ENCODE measurements at places on chromosomes 3 and 15.

GRCh38 chr3:58557491-58557890 is 19.7 kb downstream of the FAM107A start:
- H3K27me3 ChIP-seq, result no peaks in the 10 kb centered on the region
- H3K4me3 ChIP-seq, result no peak overlapping the region
- no peaks in the 10 kb centered on the region for H3K36me3 ChIP-seq
- H3K27ac ChIP-seq, result no peak overlapping the region

- peak; percentile 59 for DNase-seq
- H3K27ac ChIP-seq, result peak within 1 kb of the TSS; percentile 31
- H3K27me3 ChIP-seq, result no peaks in the 10 kb centered on the region
- no peaks in the 10 kb centered on the region for H3K36me3 ChIP-seq
- H3K4me1 ChIP-seq, result peaks cover 13% of the 10 kb centered on the region
- H3K4me3 ChIP-seq, result peak within 1 kb of the TSS; percentile 65
These were observed at the start of gene KCNH8 for GRCh38 chr3:19147905-19148767. Gene KCNH8, plus strand, starts transcription at chr3:19148510. Its CDS starts 210 bp downstream, at chr3:19148720.

GRCh38 chr3:57015912-57016311 is 44.6 kb upstream of the SPATA12 start:
- H3K27me3 ChIP-seq, result no peaks in the 10 kb centered on the region
- DNase-seq, result no peak
- H3K4me1 ChIP-seq, result no peaks in the 10 kb centered on the region
- H3K27ac ChIP-seq, result no peak overlapping the region
- H3K4me3 ChIP-seq, result no peak overlapping the region
- no peaks in the 10 kb centered on the region for H3K36me3 ChIP-seq

DNA sequence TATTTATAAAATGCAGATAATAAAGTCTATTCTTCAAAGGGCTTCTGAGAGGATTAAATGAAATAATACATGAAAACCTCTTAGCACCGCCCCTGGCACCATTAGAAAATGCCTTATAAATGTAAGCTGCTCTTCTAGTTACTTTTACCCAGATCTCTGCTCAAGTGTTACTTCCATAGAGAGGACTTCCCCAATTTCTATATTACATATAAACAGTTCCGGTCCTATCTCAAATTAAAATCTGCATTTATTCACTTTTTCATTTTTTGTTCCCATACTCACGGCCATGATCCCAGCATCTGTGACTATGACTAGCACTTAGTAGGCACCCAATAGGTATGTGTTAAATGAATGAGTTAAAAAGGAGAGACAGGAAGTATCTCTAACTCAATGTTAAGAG is 890.9 kb upstream of the CFAP20DC start:
- H3K4me3 ChIP-seq, result no peak overlapping the region
- no peak overlapping the region for H3K27ac ChIP-seq
- H3K27me3 ChIP-seq, result no peaks in the 10 kb centered on the region
- no peaks in the 10 kb centered on the region for H3K4me1 ChIP-seq

DNA sequence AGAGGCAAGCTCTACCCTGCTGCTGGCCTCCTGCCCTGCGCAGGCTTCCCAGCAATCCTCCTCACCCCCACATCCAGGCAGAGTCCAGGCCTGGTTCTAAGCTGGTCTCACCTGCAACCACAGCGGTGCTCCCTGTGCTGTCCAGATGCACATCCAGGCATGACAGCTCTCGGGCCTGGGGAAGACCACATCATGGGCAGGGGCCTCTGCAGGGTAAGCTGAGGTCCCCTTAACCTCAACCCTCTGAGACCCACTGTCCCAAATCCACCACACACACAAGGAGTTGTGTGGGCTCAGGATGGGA is 10.8 kb downstream of the PLA2G4D start:
- no peak for DNase-seq
- H3K4me3 ChIP-seq, result no peak overlapping the region
- H3K36me3 ChIP-seq, result no peaks in the 10 kb centered on the region
- no peaks in the 10 kb centered on the region for H3K27me3 ChIP-seq
- H3K27ac ChIP-seq, result no peak overlapping the region
- H3K4me1 ChIP-seq, result no peaks in the 10 kb centered on the region

DNA sequence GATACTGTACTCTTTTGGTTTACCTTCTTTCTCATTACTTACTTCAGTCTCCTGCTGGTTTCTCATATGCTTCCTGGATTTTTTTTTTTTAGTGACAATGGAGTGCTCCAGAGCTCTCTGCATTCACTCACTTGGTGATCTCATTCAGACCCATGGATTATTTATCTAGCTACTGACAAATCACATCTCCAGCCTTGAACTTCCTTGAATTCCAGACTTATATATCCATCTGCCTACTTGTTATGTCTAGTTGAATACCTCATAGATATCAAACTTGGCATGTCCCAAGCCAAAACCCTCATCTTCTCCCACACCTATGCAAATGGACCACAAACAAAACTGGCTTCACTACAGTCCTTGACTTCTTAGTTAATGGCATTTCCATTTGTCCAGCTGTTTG is 234.7 kb upstream of the ZPLD1 start:
- no peaks in the 10 kb centered on the region for H3K27me3 ChIP-seq
- no peak overlapping the region for H3K27ac ChIP-seq
- no peaks in the 10 kb centered on the region for H3K4me1 ChIP-seq
- DNase-seq, result no peak
- no peaks in the 10 kb centered on the region for H3K36me3 ChIP-seq

- no peaks in the 10 kb centered on the region for H3K27me3 ChIP-seq
- no peak overlapping the region for H3K4me3 ChIP-seq
- peaks cover 7% of the 10 kb centered on the region for H3K4me1 ChIP-seq
- H3K27ac ChIP-seq, result no peak overlapping the region
These were observed 522.8 kb downstream of the CADM2 start for GRCh38 chr3:85481411-85482212.

- no peaks in the 10 kb centered on the region for H3K27me3 ChIP-seq
- peak overlapping the region; percentile 84 for H3K27ac ChIP-seq
- H3K4me1 ChIP-seq, result peaks cover 26% of the 10 kb centered on the region
- no peaks in the 10 kb centered on the region for H3K36me3 ChIP-seq
These were observed 41.6 kb downstream of the SH3BP5 start for GRCh38 chr3:15290736-15291135.

DNA sequence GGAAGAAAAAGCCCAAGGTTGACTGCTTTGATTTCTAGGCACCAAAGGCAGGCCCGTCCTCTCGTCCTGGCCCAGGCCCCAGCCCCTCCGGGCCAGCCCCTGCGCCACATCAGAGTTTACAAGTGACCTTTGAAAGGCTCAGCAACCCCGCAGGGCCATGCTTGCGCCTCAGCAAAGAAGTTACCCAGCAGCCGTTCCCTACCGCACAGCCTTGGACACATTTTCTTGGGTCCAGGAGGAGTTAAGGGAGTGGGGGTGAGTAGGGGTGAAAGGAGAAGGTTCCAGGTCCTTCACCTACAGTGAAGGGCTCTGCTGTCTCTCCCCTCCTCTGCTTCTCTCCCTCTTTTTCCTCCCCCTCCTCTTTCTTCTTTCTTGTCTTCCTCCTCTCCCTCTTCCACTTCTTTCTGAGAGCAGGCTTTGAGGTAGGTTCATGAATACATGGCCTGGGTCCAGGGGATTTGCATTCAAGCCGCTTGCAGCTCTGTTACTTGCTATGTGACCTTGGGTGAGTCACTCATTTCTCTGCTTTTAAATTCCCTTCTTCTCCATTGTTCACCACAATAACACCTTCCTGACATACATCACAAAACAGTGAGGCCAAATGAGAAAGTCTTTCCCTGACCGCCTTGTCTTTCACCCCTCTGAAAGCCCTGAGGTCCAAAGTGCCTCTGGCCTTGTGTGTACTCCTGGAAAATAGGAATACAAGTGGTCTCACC is 223.3 kb upstream of the TPRG1 start:
- peaks cover 4% of the 10 kb centered on the region for H3K4me1 ChIP-seq
- H3K4me3 ChIP-seq, result peak overlapping the region; percentile 56
- peak overlapping the region; percentile 86 for H3K27ac ChIP-seq
- no peaks in the 10 kb centered on the region for H3K36me3 ChIP-seq
- no peaks in the 10 kb centered on the region for H3K27me3 ChIP-seq
- DNase-seq, result no peak

- H3K36me3 ChIP-seq, result no peaks in the 10 kb centered on the region
- no peak overlapping the region for H3K27ac ChIP-seq
- H3K4me1 ChIP-seq, result peaks cover 17% of the 10 kb centered on the region
These were observed 616.0 kb downstream of the RBMS3 start for GRCh38 chr3:29896856-29897255.

- H3K27me3 ChIP-seq, result peaks cover 20% of the 10 kb centered on the region
- peaks cover 3% of the 10 kb centered on the region for H3K4me1 ChIP-seq
- H3K27ac ChIP-seq, result no peak overlapping the region
- no peak for DNase-seq
These were observed 622.2 kb upstream of the ZNF385D start for GRCh38 chr3:22373182-22373581.

- no peaks in the 10 kb centered on the region for H3K36me3 ChIP-seq
- no peak overlapping the region for H3K27ac ChIP-seq
- DNase-seq, result no peak
- H3K4me3 ChIP-seq, result no peak overlapping the region
- peaks cover 18% of the 10 kb centered on the region for H3K4me1 ChIP-seq
These were observed 3.0 kb upstream of the NMB start for GRCh38 chr15:84661001-84661400.

DNA sequence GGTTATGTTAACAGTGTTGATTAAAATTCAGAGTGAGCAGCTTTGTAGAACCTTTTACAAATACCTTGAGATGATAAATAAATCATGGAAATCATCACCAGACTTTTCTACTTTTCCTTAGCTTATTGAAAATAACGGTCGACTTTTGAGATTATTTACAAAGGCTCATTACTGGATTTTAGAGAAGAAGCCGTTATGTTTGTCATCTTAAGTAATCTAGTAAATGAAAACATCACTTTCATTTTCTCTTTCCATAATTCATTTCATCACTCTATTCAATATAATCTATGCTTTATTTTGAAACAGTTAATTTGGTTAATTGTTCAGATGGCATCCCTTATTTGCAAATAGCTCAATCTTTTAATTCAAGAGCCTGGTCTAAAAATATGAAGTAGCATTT is 3.6 kb downstream of the PLCL2 start:
- peaks cover 57% of the 10 kb centered on the region for H3K4me1 ChIP-seq
- DNase-seq, result no peak
- no peak overlapping the region for H3K4me3 ChIP-seq
- no peak overlapping the region for H3K27ac ChIP-seq
- H3K27me3 ChIP-seq, result no peaks in the 10 kb centered on the region
- no peaks in the 10 kb centered on the region for H3K36me3 ChIP-seq

DNA sequence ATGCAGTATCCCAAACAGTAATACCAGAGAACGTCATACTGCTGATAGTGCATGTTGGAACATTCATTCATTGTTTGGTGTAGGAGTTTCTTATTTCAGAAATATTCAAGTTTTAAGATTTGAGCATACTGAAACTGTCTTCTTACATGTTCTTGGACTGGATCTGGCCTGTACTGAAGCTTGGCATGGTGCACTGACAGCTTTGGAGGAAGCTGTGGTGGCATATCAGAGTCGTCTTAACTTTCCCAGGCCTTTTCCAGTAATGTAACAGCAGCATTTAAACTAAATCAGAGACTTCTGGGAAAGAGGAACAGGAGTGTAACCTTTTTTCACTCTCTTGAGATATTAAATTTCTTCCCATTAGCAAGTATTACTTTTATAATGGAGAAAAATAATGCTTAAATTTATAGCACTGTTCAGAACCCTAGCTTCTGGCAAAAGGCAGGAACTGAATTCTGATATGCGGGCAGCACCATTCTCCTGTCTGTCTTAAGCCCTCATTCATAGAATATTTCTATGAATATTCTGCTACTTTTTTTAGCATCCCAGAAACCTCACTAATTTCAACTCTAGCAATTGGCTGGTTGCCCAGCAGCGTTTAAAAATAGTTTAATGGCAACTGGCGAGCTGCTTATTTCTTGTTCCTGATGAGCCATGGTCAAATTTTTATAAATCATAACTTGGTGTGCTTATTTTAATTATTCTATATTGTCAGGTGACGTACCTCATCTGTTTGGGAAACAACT is 31.1 kb downstream of the DNAJC13 start:
- peaks cover 23% of the 10 kb centered on the region for H3K4me1 ChIP-seq
- H3K27me3 ChIP-seq, result no peaks in the 10 kb centered on the region
- peak; percentile 72 for DNase-seq

- H3K27me3 ChIP-seq, result no peaks in the 10 kb centered on the region
- H3K27ac ChIP-seq, result no peak overlapping the region
- no peak overlapping the region for H3K4me3 ChIP-seq
These were observed 28.0 kb downstream of the GABRB3 start for GRCh38 chr15:26744894-26745293.

- no peaks in the 10 kb centered on the region for H3K27me3 ChIP-seq
- H3K4me1 ChIP-seq, result no peaks in the 10 kb centered on the region
- no peak overlapping the region for H3K27ac ChIP-seq
- no peaks in the 10 kb centered on the region for H3K36me3 ChIP-seq
- no peak for DNase-seq
These were observed 112.1 kb upstream of the MRPS22 start for GRCh38 chr3:139231555-139232281.

- H3K27me3 ChIP-seq, result no peaks in the 10 kb centered on the region
- no peak overlapping the region for H3K27ac ChIP-seq
- H3K36me3 ChIP-seq, result peaks cover 10% of the 10 kb centered on the region
- no peak for DNase-seq
- H3K4me1 ChIP-seq, result no peaks in the 10 kb centered on the region
- no peak overlapping the region for H3K4me3 ChIP-seq
These were observed 3.9 kb upstream of the TGM4 start for GRCh38 chr3:44870375-44871061.

DNA sequence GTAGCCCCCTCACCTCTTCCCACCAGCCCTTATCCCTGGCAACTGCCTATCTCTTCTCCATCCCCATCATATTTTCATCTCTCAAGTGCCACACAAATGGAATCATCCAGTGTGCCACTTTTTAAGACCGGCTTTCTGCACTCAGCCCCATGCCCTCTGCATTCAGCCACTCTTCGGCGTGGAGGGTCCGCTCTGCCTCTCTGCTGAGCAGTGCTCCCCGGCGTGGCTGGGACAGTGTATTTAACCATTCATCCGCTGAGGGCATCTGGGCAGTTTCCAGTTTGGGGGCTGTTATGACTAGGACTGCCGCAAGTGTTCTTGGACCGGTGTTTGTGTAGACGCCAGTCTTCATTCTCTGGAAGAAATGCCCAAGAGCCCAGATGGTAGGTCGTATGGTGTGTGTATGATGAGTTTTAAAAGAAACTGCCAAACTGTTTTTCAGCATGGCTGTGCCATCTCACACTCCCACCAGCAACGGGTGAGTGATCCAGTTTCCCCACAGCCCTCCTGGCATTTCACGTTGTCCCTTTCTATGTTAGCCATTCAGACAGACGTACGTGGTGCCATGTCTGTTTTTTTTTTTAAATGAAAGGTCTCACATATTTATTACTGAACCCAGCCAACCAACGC is 20.9 kb downstream of the IQSEC1 start:
- peaks cover 27% of the 10 kb centered on the region for H3K4me1 ChIP-seq
- no peak for DNase-seq
- no peaks in the 10 kb centered on the region for H3K27me3 ChIP-seq
- H3K36me3 ChIP-seq, result no peaks in the 10 kb centered on the region

All from tibial artery (tissue), 4 donors.